Cortex of kidney (tissue), 1 donor: ENCODE measurements at places on chromosomes 7 and 10.

- DNase-seq = no peak
Measured at GRCh38 chr7:90404777-90405176, 1.5 kb downstream of the CLDN12 start.

DNA sequence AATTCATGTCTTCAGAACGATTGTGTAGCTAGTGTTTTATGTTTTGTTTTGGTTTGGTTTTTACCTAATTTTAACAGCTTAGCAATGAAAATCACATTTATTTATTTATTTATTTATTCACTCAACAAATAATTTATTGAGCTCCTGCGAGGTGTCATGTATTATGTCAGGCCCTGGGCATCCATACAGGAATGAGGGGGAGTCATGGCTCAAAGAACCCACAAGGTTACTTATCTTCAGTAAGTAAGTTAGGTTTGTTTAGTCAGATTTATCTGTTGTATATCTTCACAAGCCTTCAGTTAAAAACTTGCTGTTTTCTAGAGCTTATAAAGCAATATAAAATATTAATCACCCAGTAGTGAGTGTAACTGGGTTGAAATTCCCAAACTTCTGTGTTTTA lies 45.4 kb downstream of the FOXP2 start:
- no peak for DNase-seq

GRCh38 chr7:36784991-36785940 lies 61.0 kb upstream of the AOAH start:
- DNase-seq = no peak

DNA sequence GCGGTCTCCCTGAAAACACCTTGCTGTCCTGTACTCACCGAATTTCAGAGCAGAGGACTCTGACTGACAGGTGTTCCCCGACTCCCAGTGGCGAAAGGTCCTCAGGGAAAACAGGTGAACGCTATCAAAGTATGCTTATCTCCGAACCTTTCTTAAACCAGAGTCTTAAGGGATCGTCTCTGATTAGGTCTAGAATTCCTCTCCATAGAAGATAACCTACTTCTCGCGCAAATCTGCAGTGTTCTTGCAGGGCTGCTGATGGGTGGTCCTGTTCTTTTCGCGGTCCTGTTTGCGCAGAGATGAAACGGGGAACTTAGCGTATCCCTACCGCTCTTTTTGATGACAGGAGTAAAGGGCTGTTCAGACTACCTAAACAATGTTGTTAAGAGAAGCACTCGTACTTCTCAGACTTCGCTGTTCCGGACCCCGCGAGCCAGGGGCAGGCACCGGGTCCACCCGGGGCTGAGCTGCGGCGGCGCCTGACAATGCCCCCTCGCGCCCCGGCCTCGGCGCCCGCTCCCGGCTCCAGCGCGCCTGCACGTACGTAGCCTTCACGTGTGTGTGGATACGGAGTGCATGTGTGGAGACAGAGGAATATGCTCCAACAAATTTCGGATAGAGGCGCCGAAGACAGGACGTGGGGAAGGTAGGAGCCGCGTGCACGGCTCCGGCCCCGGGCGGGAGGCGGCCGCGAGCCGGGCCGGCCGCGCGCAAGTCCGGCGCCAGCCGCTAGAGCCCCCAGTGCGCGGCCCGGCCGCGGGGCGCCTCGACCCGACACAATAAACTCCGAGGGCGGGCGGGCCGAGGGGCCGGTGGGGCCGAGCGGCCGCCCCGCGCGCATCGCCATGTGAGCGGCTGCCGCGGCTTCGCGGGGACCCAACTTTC lies 766 bp upstream of the ZMYND11 start:
- DNase-seq = no peak

DNA sequence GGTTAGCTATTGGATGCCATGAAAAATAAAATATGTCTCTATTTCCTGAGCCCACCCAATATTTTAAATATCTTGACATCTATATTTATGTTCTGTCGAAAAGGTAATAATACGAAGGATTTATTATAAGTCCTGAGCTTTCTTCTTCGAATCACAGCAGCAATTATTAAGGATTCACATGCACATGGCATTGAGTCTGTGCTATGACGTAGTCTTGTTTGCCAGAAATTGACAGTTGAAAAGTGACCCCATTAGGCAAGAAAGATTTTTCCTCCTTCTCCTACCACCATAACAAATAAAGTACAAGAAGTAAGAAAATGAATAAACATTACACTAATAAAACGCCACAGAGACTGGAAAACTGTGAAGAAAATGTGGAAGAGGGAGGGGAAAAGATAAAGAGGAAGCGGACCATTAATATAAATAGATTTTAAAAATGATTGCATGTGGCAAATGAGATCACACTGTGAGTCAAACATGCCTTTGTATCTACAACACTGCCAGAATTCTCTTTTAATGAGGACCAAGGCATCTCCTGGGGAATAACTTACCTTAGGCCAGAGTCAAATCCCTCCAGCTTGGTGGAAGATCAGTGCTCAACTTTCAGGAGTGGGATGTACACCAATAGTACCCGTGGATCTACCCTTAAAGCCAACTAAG lies 21.6 kb downstream of the FZD1 start:
- DNase-seq = no peak

- no peak for DNase-seq
Measured at GRCh38 chr7:75534727-75535307, 42.7 kb downstream of the SPDYE5 start.

DNA sequence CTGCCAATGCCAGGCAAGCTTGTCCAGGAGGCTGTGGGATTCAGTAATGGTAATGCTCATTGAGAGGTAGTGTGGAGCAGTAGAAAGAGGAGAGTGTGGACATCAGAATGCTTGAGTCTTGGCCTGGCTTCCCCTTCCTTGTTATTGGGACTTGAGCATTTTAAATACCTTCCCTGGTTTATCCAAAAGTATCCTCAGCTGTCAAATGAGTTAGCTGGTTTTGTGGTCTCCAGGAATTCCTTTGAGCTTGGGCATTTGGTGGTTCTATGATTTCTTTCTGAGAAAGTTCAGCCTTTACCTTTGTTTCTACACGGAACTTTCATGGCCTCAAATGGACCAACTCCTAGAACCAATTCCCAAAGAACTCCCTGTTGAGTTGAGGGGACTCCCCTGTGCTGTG lies 264.3 kb downstream of the PTEN start:
- no peak for DNase-seq

DNA sequence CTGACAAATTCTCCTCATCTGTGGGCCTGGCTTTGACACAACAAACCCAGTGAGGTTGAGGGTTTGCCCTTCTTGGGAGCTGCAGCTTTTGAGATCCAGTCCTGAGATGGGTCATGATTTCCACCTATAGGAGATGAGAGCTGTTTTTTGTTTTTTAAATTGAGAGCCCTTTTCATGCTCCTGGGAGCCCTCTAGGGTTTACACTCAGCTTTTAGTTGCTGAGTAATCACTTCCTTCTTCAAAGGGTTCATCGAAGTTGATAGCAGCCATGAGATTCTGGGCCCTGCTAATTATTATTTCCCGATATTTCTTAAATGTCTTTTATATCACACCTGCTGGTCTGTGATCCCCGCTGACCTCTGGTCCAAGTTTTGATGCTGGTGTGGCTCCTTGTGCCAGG lies 47.3 kb upstream of the VIPR2 start:
- DNase-seq = no peak
